Cortex of kidney (tissue), 1 donor: ENCODE measurements at places on chromosomes 7 and 10.

DNA sequence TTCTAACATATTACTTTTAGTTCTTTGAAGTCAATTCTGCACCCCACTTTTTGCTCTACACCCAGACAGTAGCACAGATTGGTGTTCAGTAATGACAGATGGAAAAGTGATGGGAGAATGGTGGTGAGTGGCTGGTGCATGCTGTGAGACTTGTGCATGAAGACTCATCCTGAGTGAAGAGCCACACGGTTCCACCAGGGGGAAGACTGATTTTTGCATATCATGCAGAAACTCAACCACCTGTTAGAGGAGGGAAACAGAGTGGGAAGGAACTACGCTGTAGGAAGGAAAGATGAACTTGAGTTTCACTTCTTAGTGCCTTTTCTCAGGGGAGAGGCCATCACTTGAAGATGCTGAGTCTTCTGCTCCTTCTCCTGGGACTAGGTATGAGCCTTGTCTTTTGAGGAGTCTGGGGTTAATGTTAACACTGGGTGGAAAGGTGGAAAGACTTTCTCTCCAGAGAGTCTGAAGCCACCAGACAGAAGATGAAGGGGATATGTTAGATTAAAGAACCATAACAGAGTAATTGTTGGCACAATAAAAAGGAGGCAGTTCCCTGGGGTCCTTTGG is 9.3 kb upstream of the PRSS1 start:
- no peak for DNase-seq

- DNase-seq: no peak
Observed at GRCh38 chr7:1872191-1873069, 202.4 kb downstream of the ELFN1 start.

DNA sequence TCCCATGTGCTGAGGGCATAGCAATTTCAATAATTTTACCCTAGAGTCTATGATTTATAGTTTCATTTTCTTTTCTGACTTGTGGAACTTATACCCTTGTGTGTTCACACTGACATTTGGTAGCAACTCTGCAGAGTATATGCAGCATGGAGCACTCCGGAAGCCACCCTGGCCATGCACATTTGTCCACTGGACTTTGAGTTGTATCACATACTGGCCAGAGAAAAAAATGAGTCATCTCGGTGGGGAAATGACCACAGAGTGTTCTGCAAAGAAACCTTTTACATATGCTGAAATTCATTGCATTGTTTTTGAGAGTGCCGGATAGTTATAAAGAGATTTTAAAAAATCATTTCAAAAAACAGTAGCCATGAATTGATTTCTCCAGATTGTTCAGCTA is 164.8 kb upstream of the COBL start:
- DNase-seq: no peak

GRCh38 chr7:36301914-36302771 is 87.5 kb upstream of the ANLN start:
- DNase-seq: no peak

GRCh38 chr10:75746356-75746755 is 314.9 kb downstream of the LRMDA start:
- DNase-seq: no peak

GRCh38 chr7:79930604-79931003 is 204.0 kb upstream of the GNAI1 start:
- no peak for DNase-seq

GRCh38 chr7:116258734-116259133 is 48.4 kb downstream of the TES start:
- no peak for DNase-seq

DNA sequence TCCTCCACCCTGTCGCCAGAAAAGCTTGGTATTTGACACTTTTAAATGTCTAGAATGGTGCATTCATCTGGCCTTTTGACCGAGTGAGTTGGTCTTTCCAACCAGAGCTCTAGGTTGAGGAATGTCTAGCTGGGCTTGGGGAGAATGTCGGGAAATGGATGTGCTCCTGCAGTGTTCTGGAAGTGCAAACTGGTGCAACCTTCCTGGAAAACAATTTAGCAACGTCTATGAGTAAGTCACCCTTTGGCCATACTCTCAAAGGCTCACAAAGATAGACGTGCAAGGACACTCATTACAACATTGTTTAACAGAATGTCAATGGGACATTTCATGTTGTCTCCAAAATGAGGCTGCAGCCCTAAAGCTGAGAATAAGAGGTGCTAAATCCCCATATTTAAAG is 12.2 kb upstream of the NMT2 start:
- DNase-seq: no peak

DNA sequence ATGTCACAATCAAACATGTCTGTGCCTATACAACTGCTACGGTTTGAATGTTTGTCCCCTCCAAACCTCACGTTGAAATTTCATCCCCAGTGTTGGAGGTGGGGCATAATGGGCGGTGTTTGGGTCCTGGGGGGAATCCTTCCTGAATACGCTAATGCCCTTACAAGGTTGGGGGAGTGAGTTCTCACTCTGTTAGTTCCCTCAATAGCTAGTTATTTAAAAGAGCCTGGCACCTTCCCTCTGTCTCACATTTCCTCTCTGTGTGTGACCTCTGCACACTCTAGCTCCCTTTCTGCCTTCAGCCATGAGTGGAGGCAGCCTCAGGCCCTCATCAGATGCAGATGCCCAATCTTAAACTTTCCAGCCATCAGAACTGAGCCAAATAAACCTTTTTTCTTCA is 129.5 kb downstream of the GRM8 start:
- DNase-seq: no peak

GRCh38 chr7:147731311-147731710 is 859.3 kb upstream of the C7orf33 start:
- no peak for DNase-seq

GRCh38 chr10:96568402-96568801 is 18.4 kb downstream of the TM9SF3 start:
- DNase-seq: no peak

GRCh38 chr10:76114581-76115001 is 683.2 kb downstream of the LRMDA start:
- DNase-seq: no peak

DNA sequence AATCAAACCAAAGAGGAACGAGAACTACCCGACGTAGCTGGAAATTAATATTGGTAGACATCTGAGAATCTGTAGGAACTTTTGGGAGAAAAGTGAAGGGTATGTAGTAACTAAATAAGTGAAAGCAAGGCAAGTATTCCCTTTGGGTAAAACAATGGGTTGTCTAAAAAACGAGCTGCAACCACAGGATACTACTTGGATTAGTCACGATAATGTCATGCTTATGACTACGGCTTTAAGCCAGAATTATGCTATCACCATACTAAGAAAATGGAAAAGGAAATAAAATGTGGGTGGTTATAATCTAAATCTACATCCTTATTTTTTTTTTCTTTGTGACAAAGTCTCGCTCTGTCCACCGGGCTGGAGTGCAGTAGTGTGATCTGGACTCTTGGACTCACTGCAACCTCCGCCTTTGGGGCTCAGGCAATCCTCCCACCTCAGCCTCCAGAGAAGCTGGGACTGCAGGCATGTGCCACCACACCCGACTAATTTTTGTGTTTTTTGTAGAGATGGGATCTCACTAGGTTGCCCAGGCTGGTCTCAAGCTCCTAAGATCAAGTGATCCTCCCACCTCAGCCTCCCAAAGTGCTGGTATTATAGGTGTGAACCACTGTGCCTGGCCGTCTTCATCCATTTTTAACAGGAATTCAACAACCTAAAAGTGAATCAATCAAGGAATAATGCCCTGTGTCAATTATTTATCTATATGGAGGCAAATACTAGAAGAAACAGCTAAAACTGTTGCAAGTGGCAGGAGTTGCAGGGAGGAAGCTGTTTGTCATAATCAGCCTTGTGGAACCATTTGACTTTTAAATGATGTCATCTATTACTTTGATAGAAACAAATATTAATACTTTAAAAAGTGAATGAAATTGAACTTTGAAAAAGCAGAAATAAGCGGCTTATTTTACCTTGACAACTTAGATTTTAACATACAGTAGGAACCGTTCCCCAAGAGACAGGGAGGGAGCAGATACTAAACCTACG is 189.3 kb downstream of the PRPF18 start:
- no peak for DNase-seq

- no peak for DNase-seq
Observed at GRCh38 chr7:77443042-77443441, 26.9 kb upstream of the GSAP start.

- DNase-seq: no peak
Observed at GRCh38 chr7:1749351-1749863, 79.3 kb downstream of the ELFN1 start.

- DNase-seq: no peak
Observed at GRCh38 chr7:100489824-100490223, 6.1 kb downstream of the NYAP1 start.

GRCh38 chr7:13217768-13218167 is 530.3 kb downstream of the ARL4A start:
- DNase-seq: no peak

DNA sequence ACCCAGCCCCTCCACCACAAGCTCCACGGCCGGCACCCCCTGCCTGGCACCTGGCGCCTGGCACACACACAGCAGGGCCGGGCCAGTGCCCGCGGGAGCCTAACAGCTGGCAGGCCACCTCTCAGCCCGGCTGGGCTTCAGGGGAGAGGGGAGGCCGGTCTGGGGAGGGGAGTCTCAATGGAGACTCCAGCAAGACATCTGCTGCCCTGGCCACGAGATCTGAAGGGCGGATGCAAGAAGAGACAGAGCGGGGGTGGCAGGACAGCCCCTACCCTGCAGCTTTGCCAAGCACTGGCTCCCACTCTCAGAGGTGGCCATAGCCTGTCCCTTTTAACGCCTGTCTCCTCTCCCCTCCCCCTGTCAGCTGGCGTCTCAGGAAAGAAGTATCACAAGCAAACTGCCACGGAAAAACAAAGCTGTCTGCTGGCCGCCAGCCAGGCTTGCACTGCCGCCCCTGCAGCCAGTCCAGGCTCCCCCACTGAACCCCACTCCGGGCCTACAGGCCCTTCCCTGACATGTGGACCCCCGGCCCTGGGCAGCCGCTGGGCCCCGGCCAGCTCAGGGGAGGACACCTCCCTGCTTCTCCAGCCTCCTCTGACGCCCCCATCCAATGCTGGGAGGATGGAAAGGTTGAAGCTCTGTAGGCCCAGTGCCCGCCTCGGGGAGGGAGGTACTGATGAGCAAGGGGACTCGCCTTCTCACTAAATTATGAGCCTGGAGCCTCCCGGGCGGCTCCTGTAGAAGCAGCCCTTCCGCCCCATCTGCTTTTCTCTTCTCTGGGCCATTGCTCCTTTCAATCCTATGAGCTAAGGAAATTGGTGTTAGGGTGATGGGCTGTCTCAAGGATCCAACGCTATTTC is 178.4 kb downstream of the ARHGAP12 start:
- DNase-seq: no peak

DNA sequence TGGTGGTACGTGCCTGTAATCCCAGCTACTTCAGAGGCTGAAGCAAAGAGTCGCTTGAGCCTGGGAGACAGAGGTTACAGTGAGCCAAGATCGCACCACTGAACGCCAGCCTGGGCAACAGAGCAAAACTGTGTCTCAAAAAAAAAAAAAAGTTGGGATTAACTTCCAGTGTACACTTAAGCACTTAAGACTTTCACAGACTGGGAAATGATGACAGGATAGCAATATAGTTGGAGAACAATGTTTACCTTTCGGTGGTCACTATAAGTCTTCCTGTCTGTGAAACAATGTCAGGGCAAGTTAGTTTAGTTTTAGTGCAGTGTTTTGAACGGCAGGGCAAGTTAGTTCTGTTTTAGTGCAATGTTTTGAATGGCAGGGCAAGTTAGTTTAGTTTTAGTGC is 130.2 kb downstream of the TPST1 start:
- no peak for DNase-seq

- DNase-seq: no peak
Observed at GRCh38 chr10:6146013-6146785, 56.5 kb upstream of the PFKFB3 start.

DNA sequence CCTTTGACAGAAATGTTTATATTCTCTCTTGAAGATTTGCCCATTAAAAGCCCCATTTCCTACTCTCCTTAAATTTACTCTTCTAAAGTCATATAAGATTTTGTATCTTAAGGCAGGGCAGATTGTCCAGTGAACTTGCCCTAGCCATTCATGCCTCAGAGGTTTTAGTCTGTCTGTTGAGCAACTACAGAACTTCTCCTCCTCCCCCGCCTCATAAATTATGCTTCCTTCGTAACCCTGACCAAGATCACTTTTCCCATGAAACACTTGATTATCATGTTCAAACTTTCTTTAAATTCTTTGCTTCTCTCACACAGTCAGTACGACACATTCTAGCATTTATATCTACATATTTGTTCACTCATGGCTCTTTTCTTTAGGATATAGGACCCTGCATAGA is 621.3 kb downstream of the ANKRD7 start:
- no peak for DNase-seq
